ENCODE measurements at places on chromosomes 6 and 20.

GRCh38 chr20:4322499-4322898 is 307.1 kb upstream of the RNF24 start:
- DNase-seq = no peak

DNA sequence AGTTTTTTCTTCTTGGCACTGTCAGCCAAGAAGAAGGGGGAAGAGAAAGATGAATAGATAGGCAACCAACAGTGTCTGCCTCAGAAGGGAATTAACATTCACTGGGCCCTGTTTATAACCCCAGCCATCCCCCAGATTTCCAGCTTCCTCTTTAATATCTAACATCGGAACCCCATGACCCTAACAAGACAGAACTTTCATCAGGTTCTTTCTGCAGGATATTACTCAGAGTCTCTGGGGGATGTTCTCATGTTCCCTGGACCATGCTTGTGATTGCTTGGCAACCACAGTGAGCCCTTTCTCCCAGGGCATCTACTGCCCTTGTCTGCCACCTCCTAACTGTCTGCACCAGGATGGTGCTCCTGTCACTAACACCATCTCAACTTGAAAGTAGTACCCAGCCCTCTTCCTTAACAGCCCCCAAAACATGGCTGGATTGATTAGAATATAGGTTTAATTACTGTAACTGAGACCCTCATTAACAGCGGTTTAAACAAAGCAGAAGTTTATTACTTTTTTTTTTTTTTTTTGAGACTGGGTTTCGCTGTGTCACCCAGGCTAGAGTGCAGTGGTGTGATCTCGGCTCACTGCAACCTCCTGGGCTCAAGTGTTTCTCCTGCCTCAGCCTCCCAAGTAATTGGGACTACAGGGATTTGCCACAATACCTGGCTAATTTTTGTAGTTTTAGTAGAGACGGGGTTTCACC is 12.0 kb upstream of the PTPN1 start:
- no peak for DNase-seq

DNA sequence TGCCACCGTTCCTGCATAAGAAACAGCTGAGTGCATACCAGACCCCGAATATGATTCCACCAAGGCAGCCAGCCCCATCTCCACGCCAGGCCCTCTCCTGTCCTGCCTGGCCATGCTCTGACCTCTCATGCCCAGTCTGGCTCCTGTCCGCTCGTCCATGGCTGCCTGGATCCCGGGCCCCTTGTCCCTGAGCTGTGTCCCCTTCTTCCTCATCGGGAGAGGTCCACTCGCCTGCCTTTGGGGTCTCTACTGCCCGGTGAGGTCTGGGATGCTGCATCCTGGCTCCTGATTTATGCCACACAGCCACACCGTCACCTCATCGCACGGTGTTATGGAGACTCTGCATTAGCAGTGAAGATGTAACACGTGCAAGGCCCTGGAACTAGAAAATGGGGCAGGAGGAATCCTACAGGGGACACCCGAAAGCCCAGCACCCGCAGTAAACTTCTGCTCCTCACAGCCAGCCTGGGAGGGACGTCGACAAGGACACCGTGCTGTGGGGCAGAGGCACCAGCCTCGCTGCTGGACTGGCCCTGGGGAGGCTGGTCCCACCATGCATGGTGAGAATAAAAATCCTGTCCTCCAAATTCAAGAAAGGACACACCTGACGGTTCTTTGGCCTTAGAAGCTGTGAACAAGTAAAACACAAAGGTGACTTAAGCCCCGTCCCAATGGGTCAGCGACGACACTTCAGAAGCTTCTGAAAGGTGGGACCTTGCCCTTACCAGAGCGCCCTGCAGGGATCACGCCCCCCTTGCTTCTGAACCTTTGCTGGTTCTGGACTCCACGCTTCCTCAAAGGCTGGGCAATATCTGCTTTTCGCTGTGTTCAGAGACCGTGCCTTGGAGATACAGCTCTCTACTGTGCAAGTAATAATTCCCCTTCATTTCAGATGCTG is 103.0 kb downstream of the DLL1 start:
- no peak for DNase-seq

DNA sequence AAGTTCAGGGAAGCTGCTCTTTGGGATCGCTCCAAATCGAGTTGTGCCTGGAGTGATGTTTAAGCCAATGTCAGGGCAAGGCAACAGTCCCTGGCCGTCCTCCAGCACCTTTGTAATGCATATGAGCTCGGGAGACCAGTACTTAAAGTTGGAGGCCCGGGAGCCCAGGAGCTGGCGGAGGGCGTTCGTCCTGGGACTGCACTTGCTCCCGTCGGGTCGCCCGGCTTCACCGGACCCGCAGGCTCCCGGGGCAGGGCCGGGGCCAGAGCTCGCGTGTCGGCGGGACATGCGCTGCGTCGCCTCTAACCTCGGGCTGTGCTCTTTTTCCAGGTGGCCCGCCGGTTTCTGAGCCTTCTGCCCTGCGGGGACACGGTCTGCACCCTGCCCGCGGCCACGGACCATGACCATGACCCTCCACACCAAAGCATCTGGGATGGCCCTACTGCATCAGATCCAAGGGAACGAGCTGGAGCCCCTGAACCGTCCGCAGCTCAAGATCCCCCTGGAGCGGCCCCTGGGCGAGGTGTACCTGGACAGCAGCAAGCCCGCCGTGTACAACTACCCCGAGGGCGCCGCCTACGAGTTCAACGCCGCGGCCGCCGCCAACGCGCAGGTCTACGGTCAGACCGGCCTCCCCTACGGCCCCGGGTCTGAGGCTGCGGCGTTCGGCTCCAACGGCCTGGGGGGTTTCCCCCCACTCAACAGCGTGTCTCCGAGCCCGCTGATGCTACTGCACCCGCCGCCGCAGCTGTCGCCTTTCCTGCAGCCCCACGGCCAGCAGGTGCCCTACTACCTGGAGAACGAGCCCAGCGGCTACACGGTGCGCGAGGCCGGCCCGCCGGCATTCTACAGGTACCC is at the start of gene ESR1:
Gene ESR1, plus strand, starts transcription at position 170 of the 858 bp plus-strand sequence. Its CDS starts 231 bp downstream, at position 401.
- no peak for DNase-seq

DNA sequence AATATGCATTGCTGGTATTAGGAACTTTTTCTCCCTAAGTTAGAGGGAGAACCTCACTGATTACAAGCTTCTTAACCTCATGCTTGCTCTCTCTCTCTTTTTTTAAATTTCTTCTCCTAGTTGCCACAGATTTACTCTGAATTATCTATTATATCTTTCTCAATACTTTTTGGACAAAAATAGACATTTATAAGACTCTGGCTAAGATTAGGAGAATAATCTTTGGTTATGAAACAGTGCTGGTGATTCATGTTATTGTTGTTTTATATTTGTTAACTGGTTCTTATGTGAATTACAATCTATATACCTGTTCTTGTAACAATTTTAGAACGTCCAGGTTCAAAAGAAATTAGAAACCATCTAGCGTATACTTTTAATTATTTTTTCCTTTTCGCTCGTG is 187.8 kb downstream of the OGFRL1 start:
- no peak for DNase-seq

- no peak for DNase-seq
Observed at GRCh38 chr6:36201612-36202011, 5.1 kb downstream of the BRPF3 start.
